Common myeloid progenitor, CD34-positive (primary cell): ENCODE measurements at places on chromosomes 6 and 20.
A peak's percentile ranks its signal among the peaks of the same experiment; 100 is the strongest.

DNA sequence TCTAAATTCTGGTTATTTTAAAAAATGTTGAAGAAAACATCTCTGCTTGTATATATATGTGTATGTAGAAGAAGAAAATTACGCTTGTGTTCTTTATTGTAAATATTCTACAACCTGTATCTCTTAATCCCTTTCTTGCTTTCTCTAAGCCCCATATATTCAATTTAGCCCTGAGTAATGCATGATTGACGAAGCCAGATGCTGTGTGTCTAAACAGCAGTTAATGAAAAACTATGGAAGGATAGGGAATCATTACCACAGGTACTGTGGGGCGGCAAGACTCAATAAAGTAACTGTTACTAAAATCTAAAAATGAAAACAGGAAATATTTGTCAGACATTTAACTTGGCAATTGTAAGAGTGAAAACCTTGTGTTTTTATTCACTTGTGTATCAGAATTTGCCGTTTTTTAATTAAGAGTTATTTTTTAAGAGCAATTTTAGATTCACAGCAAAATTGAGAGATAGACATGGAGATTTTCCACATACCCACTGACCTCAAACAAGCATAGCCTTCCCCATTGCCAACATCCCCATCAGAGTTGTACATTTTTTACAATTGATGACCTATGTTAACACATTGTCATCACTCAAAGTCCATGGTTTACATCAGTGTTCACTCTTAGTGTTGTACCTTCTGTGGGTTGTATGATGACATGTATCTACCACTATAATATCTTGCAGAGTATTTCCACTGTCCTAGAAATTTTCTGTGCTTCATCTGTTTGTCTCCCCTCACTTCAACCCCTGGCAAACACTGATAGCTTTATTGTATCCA is 76.7 kb downstream of the BCKDHB start:
- no peak for DNase-seq

- DNase-seq = no peak
Measured at GRCh38 chr20:58889798-58890517, 37.4 kb downstream of the GNAS start.

GRCh38 chr20:44683263-44684046 is 31.7 kb upstream of the CCN5 start:
- DNase-seq = peak; percentile 75

GRCh38 chr20:35002426-35003210 is 47.0 kb downstream of the MYH7B start:
- DNase-seq = no peak

- DNase-seq = no peak
Measured at GRCh38 chr20:13029687-13030375, 21.1 kb downstream of the SPTLC3 start.

- DNase-seq = no peak
Measured at GRCh38 chr6:91299544-91300491, 712.9 kb upstream of the MAP3K7 start.

DNA sequence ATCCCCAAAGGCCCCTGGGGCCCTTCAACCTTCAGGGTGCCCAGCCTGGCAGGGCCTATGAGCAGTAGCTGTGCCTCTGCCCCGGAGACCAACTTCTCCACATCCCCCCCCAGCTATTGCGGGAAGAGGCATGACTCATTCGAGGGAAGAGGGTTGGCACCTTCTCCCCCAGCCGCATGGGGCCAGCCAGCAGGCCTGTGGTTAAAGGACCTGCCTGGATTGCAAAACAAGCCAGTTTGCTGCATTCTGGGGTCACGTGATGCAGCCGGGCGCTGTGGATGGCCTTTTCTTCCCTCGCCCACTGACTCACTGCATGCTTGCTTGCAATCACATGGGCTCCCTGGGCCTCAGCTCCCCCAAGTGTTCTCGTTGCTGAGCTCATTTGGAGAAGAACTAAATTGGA is 182.5 kb downstream of the MAFB start:
- DNase-seq = peak; percentile 90

- no peak for DNase-seq
Measured at GRCh38 chr6:166418691-166419143, 36.0 kb upstream of the MPC1 start.

GRCh38 chr6:15246666-15247499 is 1.0 kb downstream of the JARID2 start:
- DNase-seq = no peak

GRCh38 chr6:26455357-26455970 is 2.3 kb upstream of the BTN2A1 start:
- DNase-seq = no peak

GRCh38 chr6:75349262-75349984 is 64.8 kb upstream of the TMEM30A start:
- DNase-seq = peak; percentile 4

GRCh38 chr6:28522594-28523240 is 3.0 kb upstream of the GPX5 start:
- no peak for DNase-seq

DNA sequence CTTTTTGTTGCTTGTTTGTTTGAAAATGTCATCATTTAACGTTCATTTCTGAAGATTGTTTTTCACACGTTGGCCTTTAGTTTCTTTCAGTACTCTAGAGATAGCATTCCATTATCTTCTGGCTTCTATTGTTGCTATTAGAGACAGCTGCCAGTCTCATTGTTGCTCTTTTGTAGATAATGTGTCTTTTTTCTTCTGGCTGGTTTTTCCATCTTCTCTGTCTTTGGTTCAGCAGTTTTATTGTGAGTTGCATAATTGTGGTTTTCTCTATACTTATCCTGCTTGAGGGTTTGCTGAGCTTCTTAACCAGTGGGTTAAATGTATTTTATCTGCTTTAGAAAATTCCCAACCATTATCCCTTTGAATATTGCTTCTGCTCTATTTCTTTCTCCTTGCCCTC is 23.2 kb upstream of the AIG1 start:
- DNase-seq = no peak

- DNase-seq = peak; percentile 82
Measured at GRCh38 chr6:28124350-28124970, at the start of gene ZSCAN16. ZSCAN16 (plus strand) TSS chr6:28124609; CDS start chr6:28125444, 835 bp downstream.

- DNase-seq = no peak
Measured at GRCh38 chr20:14245368-14245970, 91.9 kb downstream of the FLRT3 start.

- DNase-seq = no peak
Measured at GRCh38 chr6:112477125-112477524, 130.0 kb downstream of the RFPL4B start.

DNA sequence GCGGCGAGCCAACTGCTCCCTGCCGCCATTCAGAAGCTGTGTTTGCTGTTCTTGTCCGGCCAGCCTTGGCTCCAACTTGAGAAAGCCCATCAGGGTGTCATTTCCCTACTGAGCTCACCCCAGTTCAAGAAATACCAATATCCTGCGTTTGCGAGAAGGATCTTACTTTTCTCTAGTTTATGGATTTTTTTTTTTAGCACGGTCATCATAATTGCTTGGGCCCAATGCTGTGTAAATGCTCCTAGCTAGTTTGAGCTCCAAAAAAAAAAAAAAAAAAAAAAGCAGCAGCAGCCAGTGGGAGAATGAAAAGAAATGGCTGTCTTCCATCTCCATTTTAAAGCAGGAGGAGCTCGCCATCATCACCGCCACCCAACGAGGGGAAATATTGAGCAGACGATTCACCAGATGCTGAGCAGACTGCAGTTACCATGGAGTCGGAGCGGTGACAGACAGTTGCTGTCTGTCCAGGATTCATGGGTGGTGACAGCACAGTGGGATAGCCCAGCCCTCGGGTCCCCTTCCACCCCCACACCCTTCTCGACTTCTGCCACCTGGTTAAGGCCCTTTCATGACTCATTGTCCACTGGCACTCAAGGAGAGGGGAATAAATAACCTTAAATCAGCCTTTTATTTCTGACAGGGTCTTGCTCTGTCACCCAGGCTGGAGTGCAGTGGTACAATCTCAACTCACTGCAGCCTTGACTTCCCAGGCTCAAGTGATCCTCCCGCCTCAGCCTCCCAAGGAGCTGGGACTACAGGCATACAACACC is 132.4 kb upstream of the SNX9 start:
- DNase-seq = no peak

DNA sequence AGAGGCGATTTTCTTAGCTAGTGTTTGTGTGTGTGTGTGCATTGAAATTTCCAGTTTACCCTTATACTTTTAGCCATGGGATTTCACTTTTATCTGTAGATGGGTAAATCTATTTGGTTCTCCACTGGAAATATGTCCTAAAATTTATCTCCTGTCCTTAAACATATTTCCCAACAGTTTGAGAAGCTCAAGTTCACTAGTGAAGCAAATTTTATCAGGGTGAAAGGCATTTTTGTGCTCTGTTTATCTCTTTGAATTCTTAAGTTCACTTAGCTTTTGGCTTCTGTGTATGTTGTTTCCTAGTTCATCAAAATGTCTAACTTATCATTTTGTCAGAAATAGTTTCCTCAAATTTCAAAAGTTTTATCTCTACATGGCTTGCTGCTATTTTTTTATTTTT is 561.6 kb downstream of the PHF3 start:
- DNase-seq = no peak

- no peak for DNase-seq
Measured at GRCh38 chr20:62571669-62572344, 70.5 kb upstream of the SLCO4A1 start.

GRCh38 chr6:154569156-154569862 is 58.8 kb upstream of the CNKSR3 start:
- peak; percentile 8 for DNase-seq

GRCh38 chr6:109747221-109747620 is 56.1 kb downstream of the FIG4 start:
- DNase-seq = no peak

DNA sequence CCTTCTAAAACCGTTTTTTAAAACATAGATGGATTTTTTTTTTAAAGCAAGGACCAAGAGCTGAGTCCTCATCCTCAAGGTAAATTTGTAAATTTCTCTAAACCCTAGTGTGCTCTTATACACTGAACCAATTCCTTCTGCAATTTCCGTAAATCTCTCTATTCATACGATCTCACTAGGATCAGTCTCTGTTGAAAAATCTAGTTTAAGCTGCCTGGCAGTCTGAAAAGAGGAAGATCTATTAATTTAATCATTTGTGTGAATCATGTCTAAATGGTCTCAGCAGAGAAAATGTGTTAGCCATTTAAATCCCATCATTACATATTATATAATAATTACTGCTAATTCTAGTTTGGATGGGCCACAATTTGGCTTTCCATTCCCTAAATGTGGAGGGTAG is 184.2 kb upstream of the TSHZ2 start:
- no peak for DNase-seq

GRCh38 chr6:13409991-13410390 is 77.4 kb downstream of the GFOD1 start:
- no peak for DNase-seq

- peak; percentile 72 for DNase-seq
Measured at GRCh38 chr6:122381494-122382265, 17.8 kb upstream of the HSF2 start.

DNA sequence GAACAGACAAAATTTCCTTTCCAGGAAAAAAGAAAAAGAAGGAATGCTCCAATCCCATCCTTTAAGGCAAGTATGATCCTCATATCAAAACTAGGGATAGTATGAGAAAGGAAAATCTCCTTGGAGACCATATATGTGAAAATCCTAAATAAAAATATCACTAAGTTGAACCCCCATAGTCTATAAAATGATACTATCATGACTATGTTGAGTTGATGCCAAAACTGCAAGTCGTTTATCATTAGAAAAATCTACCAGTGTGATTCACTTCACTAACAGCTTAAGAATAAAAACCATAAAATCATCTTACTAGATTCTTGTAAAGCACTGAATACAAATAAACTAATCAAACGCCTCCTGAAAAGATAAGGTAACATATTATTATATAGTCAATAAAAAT is 76.6 kb upstream of the STXBP5 start:
- DNase-seq = no peak

DNA sequence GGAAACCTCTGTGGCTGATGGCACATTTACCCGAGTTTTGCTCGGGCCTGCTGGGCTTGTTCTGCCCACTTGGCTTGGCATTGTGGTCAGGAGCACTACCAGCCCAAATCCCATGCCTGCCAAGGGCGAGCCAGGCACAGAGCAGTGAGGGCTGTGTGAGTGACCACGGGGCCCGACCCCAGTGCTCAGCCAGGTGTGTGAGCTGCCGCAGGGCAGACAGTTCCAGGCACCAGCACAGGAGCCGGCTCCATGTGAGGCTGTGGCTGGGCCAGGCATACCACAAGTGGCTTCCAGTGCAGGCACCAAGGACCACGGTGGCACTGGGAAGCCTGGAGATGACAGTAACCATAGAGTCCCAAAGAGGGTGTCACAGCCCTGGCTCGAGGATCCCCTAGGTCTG is 1225.5 kb upstream of the GJE1 start:
- DNase-seq = no peak

- DNase-seq = no peak
Measured at GRCh38 chr6:52925919-52926792, 16.7 kb upstream of the GSTA3 start.

DNA sequence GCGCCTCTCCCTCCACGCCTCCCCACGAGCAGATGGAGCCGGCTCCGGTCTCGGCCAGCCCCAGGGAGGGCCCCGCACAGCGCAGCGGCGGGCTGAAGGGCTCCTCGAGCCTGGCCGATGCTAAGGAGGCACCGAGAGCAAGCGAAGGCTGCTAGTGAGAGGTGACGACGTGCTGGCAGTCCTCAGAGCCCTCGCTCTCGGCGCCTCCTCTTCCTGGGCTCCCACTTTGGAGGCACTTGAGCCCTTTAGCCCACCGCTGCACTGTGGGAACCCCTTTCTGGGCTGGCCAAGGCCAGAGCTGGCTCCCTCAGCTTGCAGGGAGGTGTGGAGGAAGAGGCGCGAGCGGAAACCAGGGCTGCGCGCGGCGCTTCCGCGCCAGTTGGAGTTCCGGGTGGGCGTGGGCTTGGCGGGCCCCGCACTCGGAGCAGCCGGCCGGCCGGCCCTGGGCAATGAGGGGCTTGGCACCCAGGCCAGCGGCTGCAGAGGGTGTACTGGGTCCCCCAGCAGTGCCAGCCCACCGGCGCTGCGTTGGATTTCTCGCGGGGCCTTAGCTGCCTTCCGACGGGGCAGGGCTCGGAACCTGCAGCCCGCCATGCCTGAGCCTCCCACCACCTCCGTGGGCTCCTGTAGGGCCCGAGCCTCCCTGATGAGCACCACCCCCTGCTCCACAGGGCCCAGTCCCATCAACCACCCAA is 2.5 kb upstream of the TMEM14C start:
- DNase-seq = peak; percentile 50

DNA sequence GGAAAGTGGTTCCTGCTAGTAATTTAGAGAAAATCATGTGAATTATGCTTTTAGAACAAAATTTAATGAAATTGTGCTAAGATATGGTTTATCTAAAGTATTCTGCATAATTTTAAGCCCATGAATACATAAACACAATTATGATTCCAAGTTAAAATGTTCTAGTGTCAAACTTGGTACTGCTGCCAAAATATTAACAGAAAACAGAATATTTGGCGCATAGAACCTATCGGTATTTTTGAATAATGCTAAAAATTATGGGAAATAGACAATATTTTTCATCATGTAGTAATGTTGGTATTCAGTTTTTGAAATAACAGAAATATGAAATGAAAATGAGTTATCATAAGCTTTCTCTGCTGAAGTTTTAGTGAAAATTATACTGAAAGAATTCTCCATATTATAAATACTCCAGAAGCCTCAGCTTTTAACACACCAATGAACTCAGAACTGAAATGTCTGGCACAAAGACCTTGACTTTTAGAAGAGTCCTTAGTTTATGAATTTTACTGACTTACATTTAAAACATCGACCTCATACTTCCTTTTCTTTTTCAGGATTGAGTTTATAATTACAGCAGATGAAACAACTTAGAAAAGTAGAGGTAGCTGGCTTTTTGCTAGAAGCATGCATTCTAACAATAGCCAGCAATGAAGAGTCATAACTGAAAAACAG is 1192.3 kb upstream of the GJE1 start:
- DNase-seq = no peak

GRCh38 chr6:36850021-36850420 is 10.8 kb upstream of the CPNE5 start:
- DNase-seq = peak; percentile 32
